GM10248 (cell line): ENCODE measurements at places on chromosomes 12 and 14.

- DNase-seq = no peak
These were observed 15.8 kb upstream of the ERGIC2 start for GRCh38 chr12:29396774-29397173.

- DNase-seq = no peak
These were observed 4.7 kb downstream of the SYNE2 start for GRCh38 chr14:63857466-63858030.

DNA sequence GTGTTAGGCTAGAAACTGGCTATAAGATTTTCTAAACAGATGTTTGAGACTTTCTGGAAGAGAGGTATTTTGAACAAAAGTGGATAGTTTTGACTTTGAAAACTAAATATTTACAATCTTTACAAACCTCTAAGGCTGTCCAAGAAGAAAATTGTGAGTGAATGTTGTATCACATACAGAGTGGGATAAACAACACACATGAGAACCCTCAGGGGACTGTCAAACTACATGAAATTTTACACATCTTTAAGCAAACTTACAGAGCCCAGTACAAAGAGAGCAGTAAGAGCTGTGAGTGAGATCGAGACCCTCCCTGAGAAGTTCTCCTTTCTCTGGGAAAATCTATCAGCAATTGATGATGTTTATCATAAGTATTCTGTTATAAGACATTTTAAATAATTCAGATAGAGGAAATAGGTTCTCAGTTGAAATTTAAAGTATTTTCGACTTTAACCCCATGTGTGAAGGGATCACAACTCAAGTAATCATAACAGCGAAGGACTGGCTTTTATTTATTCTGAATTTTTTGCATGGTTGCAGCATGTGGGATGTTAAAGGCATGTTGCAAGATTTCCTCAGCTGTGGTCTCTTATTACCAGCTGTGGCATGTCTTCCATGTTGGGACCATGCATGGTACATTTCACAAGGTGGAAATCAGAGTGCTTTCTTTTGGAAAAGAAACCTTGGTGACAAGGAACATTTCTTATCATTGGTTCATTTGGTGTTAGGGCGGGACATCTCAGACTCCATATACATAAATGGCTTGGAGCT, 264.0 kb upstream of the PRICKLE1 start:
- no peak for DNase-seq

GRCh38 chr12:55631733-55632132, 5.0 kb upstream of the OR10P1 start:
- DNase-seq = no peak

- no peak for DNase-seq
These were observed 78.2 kb downstream of the IRF2BPL start for GRCh38 chr14:76950055-76951020.

DNA sequence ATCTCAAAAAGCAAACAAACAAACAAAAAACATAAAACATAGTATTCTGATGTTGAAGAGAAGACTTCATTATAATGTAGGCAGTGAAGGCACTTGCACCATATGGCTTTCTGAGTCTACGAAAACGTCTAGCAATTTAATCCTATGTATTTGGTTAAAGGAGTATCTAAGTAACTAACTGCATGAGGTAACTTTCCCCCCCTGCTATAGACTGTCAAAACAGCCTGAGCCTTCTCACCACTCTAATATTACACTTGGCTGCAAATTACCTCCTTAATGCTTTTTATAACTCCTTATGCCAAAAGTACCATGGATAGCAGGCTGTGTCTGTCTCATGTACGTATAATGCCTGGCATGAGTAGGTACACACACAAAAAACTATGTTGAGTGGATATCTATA, 607.6 kb upstream of the FLRT2 start:
- DNase-seq = no peak

GRCh38 chr12:64110864-64111263, 111.2 kb downstream of the KICS2 start:
- DNase-seq = no peak

DNA sequence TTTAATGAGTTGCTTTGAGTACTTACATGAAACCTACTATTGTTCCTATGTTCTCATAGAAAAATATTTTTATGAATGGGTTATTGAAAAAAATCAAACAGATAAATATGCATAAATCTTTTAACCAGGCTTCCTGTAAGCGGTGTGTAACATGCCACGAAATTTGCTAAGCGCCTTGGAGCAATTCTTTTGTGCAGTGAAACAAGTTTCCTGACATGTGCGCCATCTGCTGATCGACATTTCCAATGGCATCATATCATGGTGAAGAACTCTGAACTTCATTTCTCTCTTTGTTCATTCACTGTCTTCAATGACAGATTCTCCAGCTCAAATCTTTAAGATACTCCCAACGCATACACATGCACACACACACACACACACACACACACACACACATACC, 145.6 kb upstream of the NAV3 start:
- peak; percentile 18 for DNase-seq

DNA sequence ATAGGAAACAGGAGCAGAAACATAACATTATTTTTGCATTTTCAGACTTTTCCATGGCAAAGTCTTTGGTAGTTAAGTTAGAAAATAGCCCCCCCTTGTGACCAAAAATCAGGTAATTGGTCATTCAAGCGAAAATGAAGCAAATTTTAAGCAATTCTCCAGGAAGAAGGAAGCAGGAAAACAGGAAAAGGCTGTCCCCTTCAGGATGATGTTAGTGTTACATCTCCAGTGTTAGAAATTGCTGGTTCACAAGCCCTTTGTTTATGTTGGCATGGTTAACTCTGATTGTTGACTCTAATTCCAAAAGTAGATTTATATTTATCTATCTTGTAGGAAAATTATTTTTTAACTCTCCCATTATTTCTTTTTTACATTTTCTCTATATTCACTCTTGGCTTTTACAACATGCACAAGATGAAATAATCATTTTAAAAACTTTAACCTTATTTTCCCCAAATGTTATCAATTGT, 18.8 kb upstream of the GAS2L3 start:
- no peak for DNase-seq

- peak; percentile 53 for DNase-seq
These were observed 772 bp downstream of the SCARB1 start for GRCh38 chr12:124862768-124863415.

DNA sequence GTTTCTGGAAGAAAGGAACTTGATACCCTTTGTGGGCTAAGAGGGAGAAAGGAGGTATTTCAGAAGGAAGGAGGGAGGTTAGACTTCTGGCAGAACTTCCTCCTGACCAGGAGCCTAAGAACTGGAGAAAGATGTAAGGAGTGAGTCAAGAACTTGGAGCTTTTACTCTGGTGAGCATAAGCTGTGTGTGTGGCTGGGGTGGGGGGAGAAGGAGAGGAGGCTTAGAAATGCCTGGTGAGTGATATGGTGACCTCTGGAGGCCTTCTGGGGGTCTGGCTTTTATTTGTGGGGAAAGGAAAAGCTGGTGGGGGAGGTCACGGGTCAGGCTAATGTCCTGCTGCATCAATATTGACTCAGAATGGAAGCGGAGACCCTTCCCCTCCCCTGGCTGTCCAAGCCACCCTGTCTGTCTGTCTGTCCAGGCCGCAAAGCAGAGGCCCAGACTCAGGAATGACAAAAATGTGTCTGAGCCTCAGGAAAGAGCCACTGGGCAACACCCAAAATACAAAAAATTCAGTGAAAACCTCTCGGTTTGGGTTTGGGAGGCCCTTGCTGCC, 4.8 kb downstream of the LRP1 start:
- no peak for DNase-seq

DNA sequence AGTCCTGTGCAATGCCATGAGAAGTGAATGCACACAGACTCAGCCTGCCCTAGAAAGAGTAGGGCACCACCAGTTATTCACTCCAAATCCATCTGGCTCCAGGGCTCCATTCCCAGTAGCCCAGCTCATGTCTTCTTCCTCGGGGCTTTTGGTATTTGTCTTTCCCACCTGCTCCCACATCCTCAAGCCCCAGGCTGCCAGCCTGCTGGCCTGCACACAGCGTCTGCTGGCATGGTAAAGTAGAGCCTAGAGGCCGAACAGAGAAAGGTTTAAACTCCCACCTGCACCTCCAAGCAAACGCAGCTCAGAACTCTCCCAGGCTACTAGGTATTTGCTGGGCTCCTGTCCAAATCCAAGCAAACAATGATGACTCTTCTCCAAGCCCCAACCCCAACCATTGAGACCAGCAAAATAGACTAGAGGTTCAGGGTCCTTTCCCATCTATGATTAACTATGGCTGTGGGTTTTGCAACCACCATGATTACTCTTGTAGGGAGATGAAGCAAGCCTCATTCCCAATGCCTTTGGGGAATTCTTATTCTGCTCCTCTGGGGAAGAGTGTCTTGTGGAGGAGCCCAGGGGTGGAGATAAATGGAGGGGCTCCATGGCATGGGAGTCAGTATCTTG, 5.2 kb upstream of the VDR start:
- no peak for DNase-seq
